ENCODE measurements at places on chromosomes 7 and 10.

GRCh38 chr10:101495324-101495925 lies 92.6 kb downstream of the POLL start:
- DNase-seq = no peak

DNA sequence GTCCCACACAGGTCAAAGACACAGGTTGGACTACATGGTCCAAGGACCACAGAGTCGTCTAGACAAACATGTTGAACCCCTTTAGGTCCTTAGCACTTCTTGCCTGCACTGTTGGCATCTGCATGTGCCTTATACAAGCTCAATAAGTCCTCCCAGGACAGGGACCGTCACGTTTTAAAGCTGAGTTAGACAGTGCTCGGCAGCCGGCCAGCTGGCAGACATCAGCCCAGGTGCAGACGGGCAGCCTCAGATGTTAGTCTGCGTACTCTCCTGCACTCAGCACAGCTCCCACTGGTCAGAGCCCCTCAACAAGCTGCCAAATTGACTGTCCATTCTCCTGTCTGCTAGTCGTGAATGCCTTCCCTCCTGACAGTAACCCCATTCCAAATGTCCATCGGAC lies 34.9 kb downstream of the PARP12 start:
- no peak for DNase-seq

DNA sequence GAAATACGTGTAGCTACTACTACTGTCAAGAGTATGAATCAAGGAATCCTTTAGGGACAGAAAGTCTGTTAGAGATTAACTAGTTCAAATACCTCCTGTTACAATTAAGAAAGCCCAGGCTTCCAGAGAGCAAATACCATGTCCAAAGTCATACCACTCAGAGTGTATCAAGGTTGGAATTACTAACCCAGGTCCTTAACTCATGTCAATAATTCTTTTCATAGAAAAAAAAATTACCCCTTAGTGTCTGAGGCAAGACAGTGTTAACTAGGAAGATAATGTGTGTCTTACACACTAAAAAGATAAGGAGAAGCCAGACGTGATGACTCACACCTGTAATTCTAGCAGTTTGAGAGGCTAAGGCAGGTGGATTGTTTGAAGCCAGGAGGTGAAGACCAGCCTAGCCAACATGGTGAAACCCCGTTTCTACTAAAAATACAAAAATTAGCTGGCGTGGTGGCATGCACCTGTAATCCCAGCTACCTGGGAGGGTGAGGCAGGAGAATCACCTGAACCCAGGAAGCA lies 423.4 kb downstream of the SORCS1 start:
- no peak for DNase-seq

GRCh38 chr10:124971276-124971675 lies 29.4 kb downstream of the ZRANB1 start:
- DNase-seq = no peak

DNA sequence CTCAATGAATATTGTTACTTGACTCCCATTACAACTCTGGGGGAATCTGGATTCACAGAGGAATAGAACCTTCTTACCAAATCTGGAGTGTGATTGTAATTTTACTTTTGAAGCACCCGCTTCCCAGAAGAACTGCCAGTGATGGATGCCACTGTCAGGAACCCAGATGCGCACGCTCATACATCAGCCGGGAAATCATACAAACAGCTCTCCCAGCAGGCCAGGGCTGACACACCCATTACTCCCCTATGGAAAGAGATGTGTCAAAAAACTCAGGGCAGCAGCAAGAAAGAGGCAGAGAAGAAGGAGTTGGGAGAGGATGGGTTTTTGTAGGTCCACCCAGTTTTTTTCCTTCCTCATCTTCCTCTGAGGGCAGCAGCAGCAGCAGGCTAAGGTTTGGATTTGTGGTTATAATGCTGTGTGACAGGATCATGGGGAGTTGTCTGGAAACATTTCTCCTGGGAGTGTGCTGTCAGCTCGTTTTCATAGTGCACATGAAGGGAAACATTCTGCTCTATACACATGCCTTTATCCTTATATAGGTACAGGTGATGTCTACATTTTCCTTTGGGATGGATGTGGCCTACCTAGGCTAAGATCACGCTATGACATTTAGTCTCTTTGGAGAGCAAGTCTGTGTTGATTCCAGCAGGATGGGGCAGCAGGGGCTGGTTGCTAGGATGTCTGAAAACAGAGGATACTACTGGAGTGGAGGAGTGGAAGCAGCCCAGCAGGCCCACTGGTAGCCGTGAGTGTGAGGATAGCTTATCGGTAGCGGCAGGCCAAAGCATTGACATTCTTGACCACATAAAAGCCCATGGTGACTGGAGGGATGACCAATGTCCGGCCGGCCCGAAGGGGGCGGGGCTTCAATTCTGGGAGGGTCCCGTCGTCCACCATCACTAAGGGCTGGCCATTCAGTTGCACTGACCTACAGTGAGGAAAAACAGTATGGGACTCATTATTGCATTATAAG lies 12.4 kb upstream of the HPS1 start:
- DNase-seq = no peak
